ENCODE measurements at places on chromosomes 13 and 19.

DNA sequence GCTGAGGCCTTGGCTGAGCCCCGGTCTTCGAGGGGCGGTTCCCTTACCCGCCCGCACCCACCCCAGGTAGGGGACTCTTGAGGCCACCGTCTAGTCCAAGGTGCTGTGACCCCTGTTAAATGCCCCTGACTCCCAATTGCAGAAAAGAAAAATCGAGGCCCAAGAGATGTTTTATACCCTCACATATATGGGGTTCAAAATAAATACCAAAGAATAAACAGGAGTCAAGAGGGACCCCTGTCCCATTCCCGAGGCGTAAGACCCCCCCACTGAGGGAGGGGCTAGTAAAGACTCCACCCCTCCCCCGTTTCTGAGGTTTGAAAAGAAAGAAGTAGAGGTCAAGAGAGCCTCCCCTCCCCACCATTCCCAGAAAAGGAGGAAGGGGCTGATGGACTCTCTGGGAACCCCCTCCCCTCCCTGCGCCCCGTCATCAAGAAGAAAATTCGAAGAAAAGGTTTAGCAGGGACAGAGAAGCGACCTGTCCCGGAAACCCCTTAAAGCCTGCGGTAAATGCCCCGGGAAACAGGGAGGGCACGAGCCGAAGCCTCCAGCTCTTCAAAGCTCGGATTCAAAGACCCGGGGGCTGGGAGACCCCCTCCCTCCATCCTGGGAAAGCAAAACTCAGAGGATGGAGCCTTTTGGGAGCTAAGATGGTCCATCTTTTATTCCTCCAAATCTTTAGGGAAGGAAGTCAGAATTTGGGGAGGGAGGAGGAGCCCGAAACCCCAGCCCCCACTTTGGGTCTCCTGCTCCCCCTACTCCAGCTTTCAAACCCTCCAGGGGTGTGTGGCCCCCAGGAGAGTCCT is 755 bp upstream of the RAB3A start:
- DNase-seq = peak; percentile 76

DNA sequence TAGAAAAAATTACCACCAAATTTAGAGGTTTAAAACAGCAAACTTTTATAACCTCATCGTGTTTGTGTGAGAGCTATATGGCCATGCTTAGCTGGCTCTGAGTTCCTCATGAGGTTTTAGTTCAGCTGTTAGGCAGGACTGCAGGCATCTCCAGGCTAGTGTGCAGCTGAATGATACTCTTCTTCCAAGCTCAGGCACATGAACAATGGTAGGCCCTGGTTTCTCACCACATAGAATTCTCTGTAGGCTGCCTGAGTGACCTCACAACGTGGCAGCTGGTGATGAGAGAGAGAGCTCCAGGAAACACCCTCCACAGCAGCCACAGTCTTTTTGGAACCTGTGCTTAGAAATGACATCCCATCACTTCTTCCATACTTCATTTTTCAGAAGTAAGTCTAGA is 540.6 kb upstream of the MIR17HG start:
- DNase-seq = no peak

DNA sequence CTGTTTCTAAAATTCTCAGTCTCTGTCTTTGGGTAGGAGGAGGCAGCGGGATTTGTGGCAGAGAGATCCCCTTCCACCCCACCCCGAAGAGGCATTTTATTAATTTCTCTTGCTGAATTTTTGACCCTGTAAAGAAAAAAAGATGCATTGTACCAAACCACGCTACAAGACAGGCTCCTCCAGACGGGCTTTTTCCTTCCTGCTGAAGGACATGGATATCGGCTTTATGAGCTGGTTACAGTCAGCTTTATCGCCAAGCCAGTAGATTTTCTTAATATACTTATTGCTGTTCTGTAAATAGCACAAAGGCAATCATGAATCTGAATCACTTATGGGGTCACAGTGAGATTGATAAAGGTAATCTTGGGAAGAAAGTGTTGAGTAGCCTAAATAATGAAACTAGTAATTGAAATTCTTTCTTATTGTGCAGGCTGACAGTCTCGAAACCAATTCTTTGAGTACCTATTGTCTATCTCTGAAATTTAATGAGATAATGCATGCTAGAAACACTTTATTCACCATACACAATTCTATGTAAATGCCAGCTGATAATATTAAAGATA is 24.5 kb downstream of the MBNL2 start:
- DNase-seq = no peak

GRCh38 chr13:33284916-33285315 is 639 bp downstream of the STARD13 start:
- DNase-seq = no peak

- no peak for DNase-seq
These were observed 30.0 kb downstream of the MPHOSPH8 start for GRCh38 chr13:19663416-19663979.

GRCh38 chr13:44393391-44393790 is 19.8 kb downstream of the SERP2 start:
- DNase-seq = no peak

- peak; percentile 89 for DNase-seq
These were observed 20.0 kb downstream of the DIAPH3 start for GRCh38 chr13:60143775-60144174.

DNA sequence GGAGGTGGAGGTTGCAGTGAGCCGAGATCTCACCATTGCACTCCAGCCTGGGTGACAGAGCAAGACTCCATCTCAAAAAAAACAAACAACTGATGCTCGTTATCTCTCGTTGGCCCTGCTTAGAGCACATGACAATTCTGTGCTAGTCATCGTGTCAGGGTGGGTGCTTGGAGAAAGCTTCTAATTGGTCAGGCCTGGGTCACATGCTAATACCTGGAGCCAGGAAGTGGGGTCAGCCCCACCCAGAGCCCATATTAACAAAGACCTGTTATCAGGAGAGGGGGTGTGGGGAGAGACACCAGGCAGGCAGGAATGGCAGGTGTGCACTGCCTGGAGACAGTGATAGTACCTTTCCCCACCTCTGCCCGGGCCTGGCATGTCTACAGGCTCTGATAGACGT is 84.9 kb downstream of the DPF1 start:
- DNase-seq = no peak

DNA sequence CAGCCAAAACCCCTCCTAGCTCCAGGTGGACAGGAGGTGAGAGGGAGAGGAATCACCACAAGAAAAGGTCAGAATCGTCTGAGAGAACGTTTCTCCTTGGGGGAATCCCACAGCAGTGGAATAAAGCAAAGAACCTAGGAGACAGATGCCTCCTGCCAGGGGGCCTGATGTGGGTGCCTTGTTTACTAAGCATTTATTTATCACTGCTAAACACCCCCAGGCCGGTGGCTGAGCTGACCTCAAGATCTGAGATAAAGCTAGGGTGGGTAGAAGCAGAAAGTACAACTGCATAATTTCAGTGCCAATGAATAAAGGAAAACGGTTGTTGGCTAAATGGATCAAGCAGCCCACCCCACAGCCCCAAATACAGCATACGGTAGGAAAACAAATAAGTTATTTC is 33.9 kb upstream of the ATP11A start:
- no peak for DNase-seq

DNA sequence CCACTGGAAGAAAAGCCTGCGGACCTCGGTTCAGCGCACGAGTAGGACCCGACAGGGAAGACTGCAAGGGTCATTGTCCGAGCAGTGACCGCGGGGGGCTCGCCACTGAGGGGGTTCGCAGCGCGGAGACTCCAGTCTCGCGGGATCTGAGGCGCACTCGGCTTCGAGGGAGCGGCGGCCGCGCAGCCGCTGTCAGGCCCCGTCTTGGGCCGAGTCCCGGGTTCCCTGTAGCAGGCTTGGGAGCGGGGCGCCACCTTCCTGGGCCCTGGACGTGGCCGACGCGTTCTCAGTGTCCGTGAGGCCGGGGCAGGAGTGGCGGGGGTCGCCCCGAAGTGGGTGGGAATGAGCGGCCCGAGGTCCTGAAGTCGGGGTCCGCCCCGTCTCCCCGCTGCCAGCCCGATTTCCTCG is 474 bp upstream of the FAM174C start:
- DNase-seq = no peak

GRCh38 chr13:27425158-27425917 is 919 bp downstream of the GTF3A start:
- DNase-seq = no peak

- no peak for DNase-seq
These were observed 581.3 kb downstream of the DACH1 start for GRCh38 chr13:71285700-71286099.

- DNase-seq = no peak
These were observed 84.1 kb upstream of the FNDC3A start for GRCh38 chr13:48891586-48891985.

DNA sequence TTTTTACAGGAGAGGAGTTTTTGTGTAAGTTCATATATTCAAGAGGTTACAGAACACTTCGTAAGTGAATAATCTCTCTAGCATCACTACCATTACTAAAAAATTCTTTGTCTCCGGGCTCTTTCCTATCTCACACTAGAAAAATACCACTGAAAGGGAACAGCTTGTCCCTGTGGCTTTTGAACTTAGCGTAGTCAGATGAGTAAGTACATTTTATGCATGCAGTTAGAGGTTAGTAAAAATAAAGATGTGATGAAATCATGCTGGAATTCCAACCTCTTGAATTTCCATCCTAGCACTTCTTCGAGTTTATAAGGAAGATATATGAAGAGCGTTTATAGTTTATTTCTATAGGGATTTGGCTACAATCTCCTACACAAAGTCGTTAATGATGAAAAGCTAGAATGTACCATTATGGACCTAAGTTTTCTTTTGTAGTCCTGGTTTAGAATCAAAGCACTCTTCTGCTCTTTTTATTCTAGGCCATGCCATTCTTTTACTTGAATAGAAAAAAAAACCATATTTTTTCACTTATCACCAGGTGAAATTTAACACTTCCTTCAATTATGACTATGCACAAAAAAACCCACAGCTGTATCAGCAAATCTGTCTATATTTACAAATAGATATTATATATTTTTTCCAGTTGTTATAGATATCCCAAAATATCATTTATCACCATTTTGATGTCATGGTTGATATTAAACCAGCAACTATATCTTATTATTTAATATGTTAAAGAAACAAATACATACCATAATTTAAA is 139.9 kb upstream of the PCDH9 start:
- no peak for DNase-seq

DNA sequence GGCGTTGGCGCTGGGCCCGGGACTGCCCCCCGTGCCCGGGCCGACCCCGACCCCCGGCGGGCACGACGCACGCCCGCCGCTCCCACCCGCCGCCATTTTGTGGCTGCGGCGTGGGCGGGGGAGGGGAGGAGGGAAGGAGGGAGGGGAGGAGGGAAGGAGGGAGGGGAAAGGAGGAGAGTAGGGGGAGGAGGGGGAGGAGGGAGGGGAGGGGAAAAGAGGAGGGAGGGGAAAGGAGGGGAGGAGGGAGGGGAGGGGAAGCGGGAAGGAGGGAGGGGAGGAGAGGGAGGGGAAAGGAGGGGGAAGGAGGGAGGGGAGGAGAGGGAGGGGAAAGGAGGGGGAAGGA is at the start of gene BTBD2:
BTBD2 (minus strand) TSS at position 107 of the 343 bp plus-strand sequence; CDS start at position 96, 11 bp downstream.
- no peak for DNase-seq

- DNase-seq = no peak
These were observed 183.7 kb downstream of the TEX29 start for GRCh38 chr13:111503905-111504695.

DNA sequence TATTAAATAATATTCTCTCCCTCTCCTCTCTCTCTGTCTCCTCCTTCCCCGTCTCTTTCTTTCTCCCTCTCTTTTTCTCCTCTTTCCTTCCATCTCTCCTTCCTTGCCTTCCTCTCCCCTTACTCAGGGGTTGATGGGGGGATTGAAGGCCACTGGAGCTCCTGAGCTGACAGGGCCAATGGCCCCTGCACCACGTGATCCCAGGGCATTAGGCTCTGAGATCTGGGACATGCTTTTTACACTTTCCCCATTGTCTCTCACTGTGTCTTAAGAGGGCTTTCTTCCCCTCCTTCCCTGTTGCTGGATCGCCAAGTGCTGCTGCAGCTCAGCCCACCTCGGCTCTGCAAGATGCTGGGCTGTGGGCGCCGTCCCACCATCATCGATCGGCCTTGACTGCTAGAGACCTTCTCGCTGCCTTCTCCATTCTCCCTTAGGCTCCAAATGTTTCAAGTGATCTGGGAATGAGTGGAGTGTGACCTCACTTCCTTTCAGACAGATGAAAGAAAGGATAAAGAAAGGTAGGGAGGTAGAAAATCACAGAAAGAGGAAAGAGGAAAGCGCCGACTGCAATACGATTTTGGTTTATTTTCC is 42.2 kb downstream of the COL4A1 start:
- DNase-seq = no peak

GRCh38 chr13:45481688-45482087 is 16.9 kb downstream of the COG3 start:
- no peak for DNase-seq

DNA sequence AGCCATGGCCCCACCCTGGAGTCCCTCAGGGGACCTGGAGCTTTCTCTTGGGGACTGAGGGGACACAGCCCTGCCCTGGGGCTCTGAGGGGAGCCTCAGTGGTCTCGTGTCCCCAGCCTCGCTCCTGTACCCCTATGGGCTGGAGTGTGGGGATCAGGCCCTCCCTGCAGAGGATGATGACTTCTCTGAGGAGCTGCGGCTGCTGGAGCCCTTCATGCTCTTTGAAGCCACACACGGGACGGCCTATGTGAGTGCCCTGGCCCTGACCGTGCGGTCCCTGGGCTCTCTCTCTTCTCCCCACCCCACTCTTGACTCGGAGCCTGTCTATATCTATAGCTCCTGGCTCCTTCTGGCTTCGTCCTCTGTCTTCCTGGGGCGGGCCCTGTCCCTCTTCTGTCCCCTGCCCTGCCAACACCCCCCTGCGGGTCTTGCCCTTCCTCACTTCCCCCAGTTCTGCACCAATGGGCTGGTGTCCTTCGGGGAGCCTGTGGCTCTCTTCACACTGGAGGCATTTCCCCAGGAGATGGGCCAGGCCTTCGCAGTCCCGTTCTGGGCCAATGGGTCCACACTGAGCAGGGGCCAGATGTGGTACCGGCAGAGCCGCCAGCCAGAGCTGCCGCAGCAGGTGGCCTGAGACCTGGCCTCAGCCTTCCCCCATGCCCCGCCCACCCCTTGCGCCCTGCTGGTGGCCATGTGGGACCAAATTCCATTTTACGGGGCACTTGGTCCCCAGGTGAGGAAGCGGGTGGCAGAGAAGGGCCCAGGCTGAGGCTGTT is 33.1 kb downstream of the HPN start:
- DNase-seq = no peak

DNA sequence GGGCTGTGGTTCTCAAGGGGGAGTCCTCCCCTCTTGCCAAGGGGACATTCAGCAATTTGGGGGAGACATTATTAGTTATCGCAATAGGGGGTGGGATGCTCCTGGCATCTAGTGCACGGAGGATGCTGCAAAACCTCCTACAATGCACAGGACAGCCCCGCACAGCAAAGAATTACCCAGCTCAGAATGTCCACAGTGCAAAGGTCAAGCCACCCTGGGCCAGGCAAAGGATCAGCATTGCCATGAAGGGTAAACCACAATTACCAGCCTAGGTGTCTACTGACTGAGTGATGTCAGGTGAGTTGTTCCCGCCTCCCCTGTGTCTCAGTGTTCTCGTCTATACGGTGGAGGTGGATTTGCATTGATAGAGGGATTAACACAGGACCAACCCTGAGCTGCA is 2.4 kb upstream of the METTL21C start:
- DNase-seq = no peak

GRCh38 chr13:73738626-73739025 is 395.6 kb downstream of the KLF12 start:
- no peak for DNase-seq

Measured in DMS153 (cell line).